ENCODE measurements at places on chromosomes 11 and 22.

DNA sequence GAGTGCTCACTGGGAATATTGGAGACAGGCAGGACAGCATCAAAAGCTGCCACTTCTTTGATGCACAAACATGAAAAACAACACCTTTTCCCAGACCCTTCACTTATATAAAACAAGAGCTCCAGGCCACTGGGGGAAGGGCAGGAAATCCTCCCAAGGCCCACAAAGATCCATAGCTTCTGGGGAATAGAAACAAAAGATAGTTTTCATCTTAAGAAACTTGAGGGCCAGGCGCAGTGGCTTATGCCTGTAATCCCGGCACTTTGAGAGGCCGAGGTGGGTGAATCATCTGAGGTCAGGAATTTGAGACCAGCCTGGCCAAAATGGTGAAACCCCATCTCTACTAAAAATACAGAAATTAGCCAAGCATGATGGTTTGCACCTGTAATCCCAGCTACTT is 15.3 kb downstream of the RTL6 start:
- no peak for DNase-seq

DNA sequence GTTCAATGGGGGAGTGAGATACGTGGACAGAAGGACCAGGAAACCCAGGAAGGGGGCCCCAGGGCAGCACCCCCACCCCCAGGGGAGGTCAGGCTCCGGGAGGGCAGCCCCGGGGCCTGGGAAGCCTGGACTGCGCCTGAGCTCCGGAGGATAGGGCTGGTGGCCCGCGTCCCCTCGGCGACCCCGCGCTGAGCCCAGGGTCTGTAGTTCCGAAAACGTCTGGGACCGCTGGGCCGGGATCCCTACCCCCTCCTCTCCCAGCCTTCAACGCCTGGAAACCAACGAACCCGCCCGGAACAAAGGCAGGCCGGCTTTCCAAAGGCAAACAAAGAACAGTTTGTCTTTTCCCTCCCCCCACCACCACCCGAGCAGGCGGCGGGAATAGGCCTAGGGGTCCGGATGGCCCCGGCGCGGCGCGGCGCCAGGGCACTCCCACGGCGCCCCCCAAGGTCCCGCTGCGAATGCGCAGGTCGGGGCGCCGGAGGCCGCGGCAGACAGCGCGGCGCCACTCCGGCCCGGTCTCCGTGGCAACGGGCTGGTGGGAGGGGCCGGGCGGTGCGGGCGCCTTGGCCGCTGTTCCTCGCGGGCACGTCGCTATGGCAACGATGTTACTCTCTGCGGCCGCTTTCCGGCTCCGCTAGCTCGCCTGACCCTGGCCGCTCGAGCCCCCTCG is 58.5 kb downstream of the IGLL1 start:
- DNase-seq, result peak; percentile 46

DNA sequence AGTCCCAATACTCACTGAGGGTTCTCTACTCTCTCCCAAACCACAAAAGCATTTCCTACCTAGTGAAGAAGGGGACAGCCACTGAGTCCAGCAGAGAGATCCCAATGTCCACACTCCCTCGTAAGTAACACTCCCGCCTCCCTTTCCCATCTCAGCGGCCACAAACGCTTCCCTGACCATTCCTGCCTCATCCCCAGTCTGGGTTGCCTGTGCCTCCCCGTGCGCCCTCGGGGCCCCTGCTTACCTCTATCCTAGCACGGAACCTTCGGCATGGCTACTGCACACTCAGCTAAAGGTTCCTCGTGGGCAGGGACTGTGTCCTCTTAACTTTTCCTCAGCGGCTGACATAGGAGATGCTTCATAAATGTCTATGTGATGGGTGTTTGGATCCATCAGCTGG is 1.5 kb downstream of the UPK2 start:
- DNase-seq, result no peak

DNA sequence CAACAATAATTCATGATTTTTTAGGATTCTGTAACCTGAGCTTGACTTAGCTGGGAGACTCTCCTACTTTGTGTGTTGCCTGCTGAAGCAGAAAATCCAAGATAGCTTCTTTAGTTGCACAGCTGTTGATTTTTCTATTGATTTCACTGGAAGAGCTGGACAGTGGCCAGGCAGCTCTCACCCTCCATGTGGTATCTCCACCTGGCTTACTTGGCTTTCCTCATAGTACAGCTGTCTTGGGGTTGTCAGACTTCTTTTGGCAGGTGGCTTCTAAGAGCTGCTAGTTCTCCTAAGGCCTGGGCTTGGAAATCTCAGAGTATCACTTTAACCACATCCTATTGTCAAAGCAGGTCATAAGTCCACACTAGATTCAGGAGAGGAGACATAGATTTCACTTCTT is 130.8 kb upstream of the SPON1 start:
- no peak for DNase-seq

DNA sequence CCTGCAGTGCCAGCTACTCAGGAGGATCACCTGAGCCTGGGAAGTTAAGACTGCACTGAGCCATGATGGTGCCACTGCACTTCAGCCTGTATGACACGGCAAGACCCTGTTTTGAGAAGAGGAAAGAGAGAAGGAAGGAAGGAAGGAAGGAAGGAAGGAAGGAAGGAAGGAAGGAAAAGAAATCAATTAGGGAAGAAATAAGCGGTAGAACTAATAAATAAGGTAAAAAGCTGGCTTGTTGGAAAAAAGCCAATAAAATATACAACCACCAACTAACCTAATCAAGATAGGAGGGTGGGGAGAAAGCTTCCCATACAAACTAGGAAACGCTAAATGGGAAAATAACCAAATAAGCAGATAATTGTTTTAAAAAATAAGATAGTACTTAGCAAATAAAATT is 12.3 kb downstream of the A4GALT start:
- DNase-seq, result no peak

DNA sequence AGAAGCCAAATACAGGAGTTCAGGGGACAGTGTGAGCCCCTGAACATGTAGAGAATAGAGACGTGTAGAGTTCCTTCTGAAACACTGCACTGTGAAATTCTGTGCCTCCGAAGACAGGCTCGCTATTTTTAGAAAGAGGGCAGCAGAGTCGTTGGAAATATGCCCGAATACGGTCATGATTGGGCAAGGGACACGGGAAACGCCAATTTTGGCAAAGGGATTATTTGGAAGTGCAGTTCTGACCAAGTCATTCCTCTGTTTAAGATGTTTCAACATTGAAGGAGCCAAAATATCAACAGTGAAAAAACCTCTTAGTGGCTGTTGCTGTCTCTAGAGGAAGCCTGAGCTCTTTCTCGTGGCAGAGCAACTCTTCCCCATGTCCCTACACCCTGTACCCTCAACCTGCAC is 9.5 kb upstream of the CBX6 start:
- no peak for DNase-seq

DNA sequence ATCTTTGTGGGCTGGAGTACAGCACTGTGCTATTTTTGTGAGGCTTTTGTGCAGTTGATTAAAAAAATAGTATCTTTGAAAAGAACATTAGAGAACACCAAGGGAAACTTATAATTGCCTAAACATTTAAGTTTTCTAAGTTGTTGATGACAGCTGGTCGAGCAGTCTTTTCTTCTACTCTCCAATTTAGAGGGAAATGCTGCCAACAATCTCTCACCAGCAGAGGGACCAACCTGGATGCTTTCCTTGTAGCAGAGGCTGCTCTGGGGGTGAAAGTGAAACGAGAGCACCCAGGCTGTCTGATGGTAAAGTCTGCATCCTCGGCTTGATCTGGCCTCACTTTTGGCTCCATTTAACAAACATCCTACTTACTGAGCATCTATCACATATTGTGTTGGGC is 1286.5 kb upstream of the TENM4 start:
- DNase-seq, result no peak

DNA sequence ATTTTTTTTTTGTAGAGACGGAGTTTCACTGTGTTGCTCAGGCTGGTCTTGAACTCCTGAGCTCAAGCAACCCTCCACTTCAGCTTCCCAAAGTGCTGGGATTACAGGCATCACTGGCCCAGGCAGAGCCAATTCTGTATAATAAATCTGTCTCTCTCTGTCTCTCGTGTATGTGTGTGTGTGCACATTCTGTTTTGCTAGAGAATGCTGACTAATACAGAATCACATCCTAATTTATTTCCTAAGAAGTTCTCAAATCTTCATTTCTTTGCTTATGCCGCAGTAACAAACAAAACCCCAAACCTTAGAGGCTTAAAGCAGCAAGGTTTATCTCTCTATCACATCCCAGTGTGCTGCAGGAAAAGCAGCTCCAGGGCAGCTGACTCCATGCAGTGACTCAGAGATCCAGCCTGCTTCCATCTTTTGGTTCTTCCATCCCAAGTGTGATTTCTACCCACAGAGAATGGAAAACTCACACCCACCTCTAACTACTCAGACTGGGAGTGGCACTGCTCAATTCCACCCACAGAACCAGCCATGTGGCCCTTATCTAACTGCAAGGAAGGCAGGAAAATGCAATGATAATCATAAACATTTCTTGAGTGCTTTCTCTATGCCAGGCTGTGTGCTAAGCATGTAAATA is 35.1 kb upstream of the LRRC10B start:
- DNase-seq, result no peak

DNA sequence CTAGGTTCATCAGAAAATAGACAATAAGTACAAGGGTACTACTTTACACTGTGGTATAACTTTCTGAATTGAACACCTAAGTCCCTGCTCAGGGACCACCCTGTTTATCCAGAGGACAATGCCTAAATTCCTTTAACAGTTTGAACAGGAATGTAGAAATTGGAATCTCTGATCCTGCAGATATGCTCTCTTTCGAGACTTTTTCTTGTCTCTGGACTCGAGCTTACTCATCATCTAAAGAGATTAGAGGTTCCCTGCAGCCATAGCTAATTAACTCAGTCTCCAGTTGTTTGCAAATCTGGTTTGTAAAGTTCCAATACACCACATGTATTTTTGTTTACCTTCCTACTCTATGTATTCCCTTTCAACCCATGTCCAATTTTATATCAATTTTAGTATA is 1.0 kb downstream of the HOATZ start:
- DNase-seq, result no peak

- DNase-seq, result no peak
Observed at GRCh38 chr11:126993599-126993998, 7.0 kb downstream of the KIRREL3 start.

GRCh38 chr11:47327025-47327424 is 25.5 kb downstream of the MYBPC3 start:
- no peak for DNase-seq

Data from HCT116 (cell line).